ENCODE measurements at places on chromosomes 4 and X.

DNA sequence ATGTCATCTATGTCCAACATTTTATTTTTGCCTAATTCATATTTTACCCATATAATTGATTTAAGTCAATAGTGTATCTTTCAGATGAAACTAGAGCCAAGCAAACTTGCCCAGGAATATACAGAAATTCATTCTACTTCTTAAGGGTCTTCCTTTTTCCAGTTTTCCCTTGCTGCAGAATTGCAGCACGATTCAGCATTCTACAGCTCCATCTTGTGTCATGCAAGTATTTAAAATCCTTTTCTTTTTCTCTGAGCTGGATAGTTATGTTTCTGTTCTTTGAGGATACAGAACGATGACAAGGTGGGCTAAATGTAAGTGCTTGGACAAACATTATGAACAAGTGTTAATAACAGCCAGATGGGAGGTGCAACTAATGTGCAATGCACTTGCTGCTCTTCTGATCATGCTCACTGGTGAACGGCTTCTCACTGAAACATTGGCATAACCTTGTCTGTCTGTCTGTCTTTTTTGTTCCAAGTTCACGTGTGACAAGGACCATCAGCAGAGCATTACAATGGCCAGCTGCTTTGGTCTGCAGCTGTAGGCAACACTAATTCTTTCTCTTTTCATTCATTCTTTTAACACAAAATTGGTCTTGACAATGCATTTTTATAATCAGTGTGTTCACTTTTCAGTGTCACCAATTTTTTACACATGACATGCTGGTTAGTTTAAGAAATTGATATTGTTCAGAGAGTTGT, 1821.7 kb downstream of the ARAP2 start:
- DNase-seq: peak; percentile 8

DNA sequence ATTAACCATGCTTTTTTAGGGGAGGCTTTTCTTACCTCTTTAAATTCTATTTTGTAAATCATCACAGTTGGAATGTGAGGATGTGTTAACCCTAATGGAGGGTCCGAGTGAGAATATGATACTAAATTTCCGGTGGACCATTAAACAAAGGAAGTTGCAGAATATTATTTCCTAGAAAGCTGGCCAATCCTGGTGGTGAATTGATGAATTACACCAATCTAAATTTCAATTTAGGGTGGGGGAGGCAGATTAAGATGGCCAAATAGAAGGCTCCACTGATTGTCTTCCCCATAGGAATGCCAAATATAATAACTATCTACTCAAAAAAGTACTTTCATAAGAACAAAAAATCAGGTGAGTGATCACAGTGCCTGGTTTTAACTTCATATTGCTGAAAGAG, 1045.6 kb downstream of the GLUD2 start:
- no peak for DNase-seq

DNA sequence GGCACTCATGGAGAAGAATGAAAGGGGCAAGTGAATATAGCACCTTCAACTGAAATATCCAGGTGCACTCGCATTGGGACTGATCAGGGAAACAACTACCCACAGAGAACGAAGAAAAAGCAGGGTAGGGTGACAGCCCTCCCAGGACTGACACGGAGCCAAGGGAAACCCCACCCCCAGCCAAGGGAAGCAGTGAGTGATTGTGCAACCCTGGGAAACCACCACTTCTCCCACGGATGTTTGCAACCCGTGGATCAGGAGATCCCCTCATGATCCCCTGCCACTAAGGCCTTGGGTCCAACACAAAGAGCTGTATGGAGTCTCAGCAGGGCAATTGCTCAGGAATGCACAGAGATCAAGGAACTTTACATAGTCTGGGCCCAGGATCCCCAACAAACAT, 158.5 kb upstream of the HCCS start:
- no peak for DNase-seq

- no peak for DNase-seq
Measured at GRCh38 chr4:122476126-122476525, 19.6 kb upstream of the IL2 start.

DNA sequence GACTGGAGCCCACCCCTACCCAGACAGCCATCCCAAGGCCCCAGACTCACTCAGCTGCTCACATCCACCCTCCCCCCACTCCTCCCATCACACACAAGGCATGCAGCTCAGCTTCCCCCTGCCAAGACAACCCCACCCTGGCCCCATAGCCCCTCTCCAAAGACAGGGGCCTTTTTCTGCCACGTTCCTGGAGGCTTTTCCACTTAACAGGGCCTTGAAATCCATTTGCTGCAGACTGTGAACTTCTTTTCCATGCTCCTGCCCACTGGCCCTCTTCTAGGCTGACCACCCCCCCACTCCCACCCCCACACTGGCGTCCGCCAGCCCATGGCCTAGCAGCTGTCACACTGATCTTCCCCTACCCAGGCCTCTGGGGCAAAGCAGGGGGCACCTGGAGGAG, 76.0 kb downstream of the PJA1 start:
- no peak for DNase-seq

GRCh38 chr4:181488926-181489325, 754.3 kb upstream of the TENM3 start:
- no peak for DNase-seq

Data from skeletal muscle cell (primary cell).